ENCODE measurements at places on chromosomes 3 and 15.
A peak's percentile ranks its signal among the peaks of the same experiment; 100 is the strongest.

DNA sequence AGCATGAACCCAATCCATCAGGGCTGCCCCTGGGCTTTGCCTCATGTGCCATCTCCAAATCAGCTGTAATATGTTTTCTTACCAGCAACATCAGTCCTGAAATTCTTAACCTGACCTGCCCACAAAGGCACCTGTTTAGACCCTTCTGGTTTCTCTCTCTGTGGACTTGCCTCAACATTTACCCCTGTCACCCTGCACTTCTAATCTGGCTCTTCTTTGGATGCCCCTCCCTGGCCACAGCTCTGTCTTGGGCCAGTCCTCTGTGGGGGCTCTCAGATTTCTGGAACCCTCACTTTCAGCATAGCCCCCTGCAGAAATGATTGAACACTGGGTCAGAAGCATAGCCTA, 168.7 kb upstream of the STAC start:
- DNase-seq: no peak

DNA sequence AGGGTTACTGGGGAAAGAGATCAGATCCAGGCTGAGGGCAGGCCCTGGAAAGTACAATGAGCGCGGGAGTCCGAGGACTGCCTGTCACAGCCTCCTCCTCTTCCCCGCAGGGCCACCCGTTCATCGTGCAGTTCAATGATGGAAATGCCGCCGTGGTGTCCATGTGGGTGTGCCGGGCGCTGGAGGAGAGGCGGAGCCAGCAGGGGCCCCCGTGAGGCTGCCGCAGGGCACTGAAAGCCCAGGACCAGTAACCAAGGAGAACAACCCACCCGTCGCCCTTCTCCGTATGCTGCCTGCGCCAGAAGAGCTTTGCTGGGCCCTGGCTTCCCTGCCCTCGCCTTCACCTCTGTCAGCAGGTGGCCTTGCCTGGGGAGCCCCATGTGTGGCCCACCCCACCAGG, 18.8 kb upstream of the SKOR1 start:
- no peak for DNase-seq

- DNase-seq: no peak
Observed at GRCh38 chr3:50248387-50248786, 12.4 kb downstream of the GNAI2 start.

- DNase-seq: no peak
Observed at GRCh38 chr3:30631243-30631904, 25.0 kb downstream of the TGFBR2 start.

DNA sequence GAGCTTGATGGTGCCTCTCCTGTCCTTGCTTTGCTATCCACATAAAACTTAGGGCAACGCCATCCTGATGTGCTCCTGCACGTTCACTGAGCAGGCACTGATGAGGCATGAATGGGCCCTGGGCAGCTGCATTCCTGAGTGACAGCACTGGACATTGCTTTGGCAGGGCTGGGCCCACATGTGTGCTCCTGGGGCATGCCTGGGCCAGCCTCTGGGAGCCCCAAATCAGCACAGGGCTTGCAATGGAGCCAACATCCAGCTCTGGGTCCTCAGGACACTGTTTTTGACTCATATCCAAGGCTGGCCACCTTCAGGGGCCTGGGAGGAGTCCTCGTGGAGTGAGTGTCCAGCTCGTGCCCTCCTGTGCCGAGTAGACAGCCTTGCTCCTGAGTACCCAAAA, 5.9 kb upstream of the TKT start:
- no peak for DNase-seq

- no peak for DNase-seq
Observed at GRCh38 chr15:73899197-73900094, 26.1 kb downstream of the TBC1D21 start.

GRCh38 chr15:64344651-64345294, 11.2 kb downstream of the CSNK1G1 start:
- DNase-seq: no peak

- no peak for DNase-seq
Observed at GRCh38 chr3:186235554-186235953, 126.5 kb downstream of the DGKG start.

GRCh38 chr3:146574173-146574572, 29.8 kb upstream of the PLSCR1 start:
- DNase-seq: no peak

DNA sequence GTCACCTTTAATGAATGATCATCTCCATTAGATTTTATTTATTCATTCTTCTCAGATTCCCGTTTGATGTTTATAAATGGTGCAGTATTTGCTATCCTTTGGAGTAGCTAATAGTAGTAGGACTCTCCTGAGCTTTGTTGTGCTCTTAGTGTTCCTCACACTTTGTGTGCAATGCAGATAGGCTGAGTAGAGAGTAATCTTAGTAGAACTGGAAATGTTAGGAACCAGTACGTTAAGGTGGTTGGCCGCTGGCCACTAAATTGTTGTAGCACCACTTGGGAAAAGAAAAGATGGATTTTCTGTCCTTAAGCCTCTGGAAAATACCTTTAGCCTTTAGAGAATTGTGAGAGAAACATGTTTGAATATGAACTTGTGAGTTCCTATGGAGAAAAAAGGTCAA, 19.9 kb upstream of the EBLN2 start:
- no peak for DNase-seq

DNA sequence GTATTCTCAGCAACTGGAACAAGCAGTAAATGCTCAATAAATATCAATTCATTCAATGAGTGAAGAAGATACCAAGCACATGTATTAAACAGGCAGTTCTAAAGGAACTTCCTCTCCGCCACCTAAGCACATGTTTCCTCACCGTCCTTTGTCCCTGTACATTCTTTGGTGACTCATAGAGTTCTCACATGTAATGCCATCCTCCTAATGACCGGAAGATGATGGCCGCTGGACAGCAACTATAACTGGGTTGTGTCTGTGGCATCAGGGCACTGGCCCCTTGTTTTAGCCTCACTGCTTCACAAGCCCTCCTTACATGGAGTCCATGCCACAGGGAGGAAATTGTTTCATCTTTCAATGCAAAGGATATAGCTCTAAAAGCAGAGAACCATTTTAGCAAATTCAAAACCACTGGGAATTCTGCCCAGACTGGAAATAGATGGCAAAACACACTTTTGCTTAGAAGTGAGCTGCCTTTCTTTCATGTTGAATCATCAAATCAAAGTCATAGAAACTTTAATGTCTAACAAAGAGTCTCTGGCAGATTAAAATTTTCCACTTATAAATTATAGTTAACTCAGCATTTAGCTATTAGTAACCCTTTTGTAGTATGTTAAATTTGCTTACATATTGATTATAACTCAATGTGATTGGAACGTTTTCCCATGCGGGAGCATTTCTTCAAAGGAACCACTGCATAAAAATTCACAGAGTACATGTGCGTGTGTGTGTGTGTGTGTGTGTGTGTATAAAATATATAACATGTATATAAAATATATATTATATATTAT, 74.1 kb downstream of the GAP43 start:
- DNase-seq: no peak

DNA sequence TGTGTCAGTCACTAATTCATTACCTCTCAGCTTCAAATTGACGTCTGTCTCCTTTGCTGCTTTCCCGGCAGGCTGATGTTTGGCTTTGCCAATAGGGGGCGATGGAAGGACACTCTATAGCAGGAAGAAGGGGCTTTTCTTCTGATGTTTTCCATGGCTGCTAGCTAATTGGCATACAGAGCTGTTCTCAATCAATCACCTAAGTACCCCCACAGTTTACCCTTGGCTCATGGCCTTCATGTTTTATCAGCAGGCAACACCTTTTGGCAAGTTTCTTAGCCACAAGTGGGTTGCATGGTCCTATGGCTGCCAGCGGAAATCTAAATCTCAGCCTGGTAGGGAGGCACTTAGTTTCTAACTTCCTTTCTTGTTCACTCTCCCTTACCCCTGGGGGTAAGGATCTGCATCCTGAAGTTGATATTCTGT, 45.0 kb downstream of the ESYT3 start:
- DNase-seq: no peak

- DNase-seq: no peak
Observed at GRCh38 chr15:81809543-81809942, 236.3 kb downstream of the MEX3B start.

GRCh38 chr3:27483117-27484014, 818 bp downstream of the SLC4A7 start:
- DNase-seq: peak; percentile 33

- no peak for DNase-seq
Observed at GRCh38 chr15:51089699-51090453, 4.8 kb downstream of the TNFAIP8L3 start.

DNA sequence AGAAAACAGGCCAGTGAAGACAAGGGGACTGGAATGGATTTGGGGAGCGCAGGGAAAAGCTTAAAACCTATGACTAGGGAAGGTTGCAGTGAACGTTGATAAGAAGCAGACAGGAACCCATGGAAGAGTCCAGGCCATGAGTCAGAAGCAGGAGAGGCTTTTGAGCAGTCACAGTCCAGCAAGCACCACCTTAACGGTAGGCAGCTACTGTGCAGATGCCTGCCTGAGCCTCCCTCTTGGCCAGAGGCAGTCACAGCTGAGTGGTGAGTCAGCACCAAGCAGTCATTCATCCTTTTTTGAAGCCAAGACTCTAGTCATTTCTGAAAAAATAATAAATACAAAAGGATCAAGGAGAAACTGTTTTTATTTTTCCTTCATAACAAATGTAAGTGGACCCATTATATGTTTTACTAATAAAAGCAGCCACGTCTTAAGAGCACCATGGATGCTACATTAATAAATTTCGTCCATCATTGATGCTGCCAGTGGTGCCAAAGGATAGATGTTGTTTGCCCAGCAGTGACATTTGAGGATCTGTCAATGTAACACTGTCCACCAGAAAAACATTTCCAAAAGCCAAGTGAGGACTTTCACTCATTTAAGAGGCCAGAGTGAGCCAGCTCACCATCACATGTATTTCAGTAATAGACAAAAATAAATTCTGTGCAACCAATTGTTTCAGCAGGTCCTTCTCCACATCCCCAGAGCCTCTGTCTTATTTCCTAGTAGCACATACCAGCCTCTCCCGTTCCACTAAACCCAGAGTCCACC, 42.1 kb upstream of the ACTC1 start:
- no peak for DNase-seq

DNA sequence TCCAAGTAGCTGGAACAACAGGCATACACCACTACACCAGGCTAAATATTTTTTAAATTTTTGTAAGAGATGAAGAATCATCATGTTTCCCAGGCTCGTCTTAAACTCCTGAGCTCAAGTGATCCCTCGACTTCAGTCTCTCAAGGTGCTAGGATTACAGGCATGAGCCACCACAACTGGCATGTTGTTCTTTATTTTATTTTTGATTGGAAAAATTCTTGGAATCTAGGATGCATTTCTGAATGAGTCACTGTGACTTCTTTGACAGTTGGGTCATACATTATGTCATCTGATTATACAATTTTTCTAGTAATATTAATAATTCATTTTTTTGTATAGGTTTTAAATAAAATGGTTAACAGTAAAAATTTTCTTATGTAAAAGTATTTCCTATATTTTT, 870.2 kb downstream of the SI start:
- DNase-seq: no peak

DNA sequence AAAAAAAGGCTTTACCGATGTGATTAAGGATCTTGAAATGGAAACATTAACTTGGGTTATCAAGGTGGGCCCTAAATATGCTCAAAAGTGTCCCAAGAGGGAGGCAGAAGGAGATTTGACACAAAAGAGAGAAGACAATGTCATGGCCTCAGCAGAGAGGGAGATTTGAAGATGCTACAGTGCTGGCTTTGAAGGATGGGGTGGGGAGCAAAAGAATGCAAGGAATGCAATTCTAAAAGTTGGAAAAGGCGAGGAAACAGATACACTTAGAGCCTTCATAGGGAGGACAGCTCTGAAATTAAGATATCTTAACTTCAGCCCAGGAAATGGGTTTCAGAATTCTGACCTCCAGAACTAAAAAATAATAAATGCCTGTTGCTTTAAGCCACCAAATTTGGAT, 314.5 kb upstream of the CCDC54 start:
- DNase-seq: no peak

DNA sequence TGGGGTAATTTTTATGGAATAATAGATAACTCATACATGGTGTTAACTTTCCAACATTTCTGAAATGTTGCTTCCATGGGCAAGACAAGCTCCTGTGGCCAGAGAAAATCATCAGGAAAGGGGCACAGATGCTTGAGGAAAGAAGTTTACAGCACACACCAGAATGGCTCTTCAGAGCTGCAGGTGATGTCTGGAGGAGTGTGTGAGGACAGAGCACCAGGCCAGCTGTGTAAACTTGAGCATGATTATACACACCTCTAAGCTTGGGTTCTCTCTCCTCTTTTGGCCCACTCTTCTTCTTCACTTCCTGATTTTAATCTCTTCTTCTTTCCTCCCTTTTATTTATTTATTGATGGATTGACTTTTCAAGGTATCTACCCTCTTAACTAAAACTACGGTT, 676.0 kb downstream of the GRM7 start:
- no peak for DNase-seq

- no peak for DNase-seq
Observed at GRCh38 chr3:61452535-61453090, 108.8 kb upstream of the PTPRG start.

GRCh38 chr3:57583544-57583943, 13.6 kb downstream of the ARF4 start:
- no peak for DNase-seq

DNA sequence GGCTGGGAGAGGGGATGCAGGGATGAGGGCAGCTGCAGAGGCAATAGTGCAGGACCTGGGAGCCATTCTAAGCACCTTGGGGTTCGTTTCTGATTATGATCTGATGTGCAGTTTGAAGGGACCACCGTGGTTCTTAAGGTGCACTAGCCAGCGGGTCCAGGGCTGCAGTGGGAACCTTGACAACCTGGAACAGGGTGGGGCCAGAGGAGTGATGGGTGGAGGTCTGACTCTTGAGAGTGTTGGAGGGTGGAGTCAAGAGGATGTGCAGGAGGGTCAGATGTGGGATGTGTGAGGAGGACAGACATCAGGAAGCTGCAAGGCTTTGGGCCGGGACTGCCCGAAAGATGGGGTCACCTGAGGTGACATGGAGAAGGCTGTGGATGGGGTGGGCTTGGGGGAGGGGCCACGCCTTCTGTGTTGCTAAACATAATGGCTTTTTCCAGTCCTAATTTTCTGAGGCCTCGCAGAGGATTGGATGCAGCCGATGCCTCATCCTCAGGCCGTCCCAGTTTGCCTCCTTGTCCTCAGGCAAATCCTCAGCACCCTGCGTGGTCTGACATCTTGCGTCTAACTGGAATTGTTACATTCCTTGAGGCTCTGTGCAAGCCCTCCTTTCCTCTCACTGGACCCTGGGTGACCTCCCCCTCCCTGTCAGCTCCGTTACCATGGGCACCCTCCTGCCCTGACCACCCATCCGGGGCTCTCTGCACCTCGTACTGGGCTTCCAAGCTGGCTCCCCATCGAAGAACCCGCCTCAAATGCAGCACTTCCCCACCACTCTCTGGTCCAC, 61.4 kb upstream of the TRPM1 start:
- DNase-seq: no peak

DNA sequence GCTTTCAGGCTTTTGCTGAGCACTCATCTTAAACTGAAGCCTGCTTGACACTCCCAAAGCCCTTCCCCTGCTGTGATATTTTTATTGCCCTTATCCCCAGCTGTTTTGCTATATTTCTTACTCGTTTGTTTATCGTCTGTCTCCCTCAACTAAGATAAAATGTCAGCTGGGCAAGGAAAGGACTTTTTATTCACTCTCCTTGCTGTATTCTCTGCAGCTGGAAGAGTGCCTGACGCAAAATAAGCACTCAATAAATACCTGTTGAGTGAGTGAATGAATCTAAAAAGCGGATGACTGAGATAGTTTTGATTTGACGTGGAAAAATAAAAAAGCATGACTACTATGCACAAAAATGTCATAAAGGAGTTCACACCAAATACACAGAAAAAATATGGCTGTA, 84.8 kb upstream of the POMGNT2 start:
- no peak for DNase-seq

All from hypothalamus (tissue), 51 donors.